ENCODE measurements at places on chromosomes 7 and 10.

- DNase-seq, result no peak
These were observed 164.0 kb downstream of the SDK1 start for GRCh38 chr7:3464900-3465622.

- peak; percentile 86 for DNase-seq
These were observed at the start of gene TSPAN13 for GRCh38 chr7:16753102-16753931. TSS of gene TSPAN13 (plus strand) at chr7:16753755. CDS start at chr7:16753968, 213 bp downstream.

- DNase-seq, result no peak
These were observed 10.7 kb upstream of the NFKB2 start for GRCh38 chr10:102384606-102385429.

GRCh38 chr10:35705671-35706070, 63.6 kb upstream of the FZD8 start:
- no peak for DNase-seq

DNA sequence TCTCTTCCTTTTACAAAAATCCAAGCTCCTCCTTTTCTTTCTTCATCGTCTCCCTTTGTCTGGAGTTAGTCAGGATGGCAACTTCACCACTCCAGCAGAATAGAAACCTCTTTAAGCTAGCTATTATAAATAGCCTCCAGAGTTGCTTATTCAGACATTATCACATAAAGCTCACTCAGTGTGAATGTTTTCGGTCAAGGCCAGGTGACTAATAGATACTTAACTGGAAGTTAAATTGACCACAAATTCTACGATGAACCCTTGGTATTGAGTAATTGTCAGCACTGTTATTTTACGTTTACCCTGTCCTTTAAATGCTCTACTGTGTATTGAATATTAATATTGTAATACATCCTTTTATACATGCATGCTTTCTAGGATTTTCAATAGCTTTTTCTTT, 340.4 kb downstream of the OTUD1 start:
- DNase-seq, result no peak

Data from HEK293T (cell line).